Activated naive CD4-positive, alpha-beta T cell treated with anti-CD3 and anti-CD28 coated beads, Interleukin-2, amount 50 U/mL, for 72 hours (primary cell): ENCODE measurements at places on chromosomes 5 and 9. TPM values are rescaled to one million over a fixed set of nuclear protein-coding genes. Genes with fewer than 3 reads are reported as not detected.

- DNase-seq, result no peak
Measured at GRCh38 chr5:63400079-63400478, 562.2 kb downstream of the HTR1A start.

DNA sequence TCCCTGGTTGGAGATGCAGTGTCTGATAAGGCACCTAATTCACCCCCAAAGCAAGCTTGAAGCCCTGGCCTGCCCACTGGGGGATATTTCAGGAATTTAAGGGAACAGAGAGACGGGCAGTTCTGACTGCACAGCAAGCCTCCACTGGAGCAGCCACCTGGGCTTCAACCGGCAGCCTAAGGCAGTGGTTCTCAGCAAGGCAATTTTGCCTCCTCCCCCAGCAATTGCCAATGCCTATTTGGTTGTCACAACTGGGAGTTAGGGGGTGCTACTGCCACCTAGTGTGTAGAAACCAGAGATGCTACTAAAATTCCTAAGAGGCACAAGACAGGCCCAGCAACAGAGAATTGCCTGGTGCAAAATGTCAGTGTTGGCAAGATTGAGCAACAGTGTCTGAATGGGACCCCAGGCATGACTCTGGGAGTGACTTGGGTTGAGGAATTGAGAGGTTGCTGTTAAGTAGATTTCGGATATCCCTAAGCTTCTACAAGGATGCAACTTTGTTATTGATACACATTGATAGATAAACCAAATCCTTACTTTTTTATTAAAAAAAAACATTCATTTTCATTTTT, 58.7 kb upstream of the CTSL start:
- DNase-seq, result no peak

- DNase-seq, result no peak
Measured at GRCh38 chr5:34914671-34915138, 599 bp downstream of the RAD1 start.

DNA sequence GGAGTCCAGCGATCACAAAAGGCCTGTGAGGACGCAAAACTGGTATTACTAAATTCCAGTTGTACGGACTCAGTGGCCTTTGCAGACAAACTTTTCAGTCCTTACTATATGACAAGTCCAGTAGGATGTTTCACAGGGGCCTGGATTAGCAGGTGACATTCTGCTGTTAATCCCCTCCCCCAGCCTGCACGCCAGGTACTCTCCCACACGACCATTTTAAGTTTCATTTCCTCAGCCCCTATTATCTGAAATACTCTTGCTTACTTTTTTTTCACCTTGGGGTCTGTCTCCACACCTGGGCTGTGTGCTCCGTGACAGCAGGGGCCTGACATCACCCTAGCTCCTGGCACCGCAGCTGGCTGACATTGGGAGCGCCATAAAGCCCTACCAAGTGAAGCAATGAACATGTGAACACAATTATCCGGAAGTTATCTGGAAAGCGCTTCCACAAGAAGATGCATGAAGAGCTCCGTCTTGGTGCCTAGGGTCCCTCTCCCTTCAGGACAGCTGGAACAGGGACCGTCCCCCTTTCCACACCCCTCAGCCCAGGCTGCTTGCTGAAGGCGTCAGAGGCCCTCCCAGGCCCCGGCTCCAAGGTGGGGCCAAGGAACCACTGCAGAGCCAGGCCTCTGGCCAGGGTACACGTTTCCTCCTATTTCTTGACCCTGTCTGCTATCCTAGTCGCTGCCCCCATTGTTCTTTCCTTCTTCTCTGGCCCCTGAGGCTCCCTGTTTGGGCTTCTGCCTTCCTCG, 39.7 kb upstream of the ZNF622 start:
- DNase-seq, result no peak

DNA sequence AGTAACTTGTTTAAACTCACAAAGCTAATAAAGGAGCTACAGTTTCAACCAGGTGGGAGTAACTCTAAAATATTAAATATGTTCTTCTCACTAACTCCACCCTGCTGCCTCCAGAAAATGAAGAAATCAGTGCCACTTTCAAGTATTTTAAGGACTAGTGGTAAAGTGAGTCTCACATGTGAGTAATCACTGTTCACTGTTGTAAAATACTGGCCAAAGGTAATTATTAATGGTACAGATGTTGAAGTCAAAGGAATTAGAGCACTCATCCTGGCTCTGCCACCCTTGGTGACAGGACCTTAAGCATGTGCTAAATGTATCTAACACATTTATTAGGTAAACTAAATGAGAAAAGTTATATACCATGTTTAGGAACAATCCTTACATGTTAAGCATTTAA, 430.7 kb downstream of the BRINP1 start:
- no peak for DNase-seq

DNA sequence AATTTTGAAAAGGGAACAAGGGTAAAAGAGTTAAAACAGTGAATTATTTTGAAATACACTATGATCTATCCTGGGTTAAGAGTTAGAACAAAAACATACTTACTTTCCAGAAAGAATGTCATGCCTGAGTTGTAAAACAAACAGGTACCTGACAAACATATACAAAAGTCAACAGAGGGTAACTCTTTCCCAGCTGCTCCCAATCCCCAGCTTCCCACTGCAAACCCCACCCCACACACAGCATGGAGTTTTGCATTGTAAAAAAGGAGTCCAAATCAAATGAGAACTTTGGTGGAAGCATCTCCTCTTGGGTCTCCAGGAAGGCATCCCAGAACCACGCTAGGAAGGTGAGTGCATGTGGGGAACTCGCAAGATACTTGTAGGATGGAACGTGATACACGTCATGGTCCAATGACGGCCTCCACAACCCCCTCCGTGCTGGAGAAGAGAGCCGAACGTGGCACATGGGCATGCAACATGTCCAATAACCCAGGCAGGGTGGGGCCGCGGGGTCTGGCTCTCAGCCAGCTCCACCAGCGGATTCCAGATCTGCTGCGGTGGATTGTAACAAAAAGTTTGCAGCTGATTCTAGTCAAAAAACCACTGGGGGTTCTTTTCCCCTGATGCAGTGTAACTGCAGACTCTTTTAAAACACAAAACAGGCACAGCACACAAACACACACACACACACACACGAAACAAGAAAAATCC, 55.8 kb downstream of the EPB41L4B start:
- DNase-seq, result no peak

DNA sequence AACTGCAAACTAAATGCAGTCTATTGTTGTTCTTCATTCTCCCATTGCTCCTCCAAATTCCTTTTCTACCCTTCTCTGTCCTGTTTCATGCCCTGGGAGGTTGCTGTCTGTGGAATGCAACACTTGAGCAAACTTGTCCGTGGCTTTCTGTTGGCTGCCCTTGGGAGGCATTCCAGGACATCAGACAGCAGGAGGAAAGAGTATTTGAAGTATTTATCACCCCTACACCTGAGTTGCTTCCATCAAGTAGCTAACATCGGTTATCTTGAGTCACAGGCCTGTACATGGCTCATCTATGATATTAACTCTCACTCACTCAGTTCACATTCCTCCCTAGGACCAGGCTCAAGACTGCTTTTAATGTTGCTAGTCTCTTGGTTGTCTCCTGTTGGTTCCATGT, 803.4 kb upstream of the CDH6 start:
- DNase-seq, result no peak

TEX48 gene
- not detected for total RNA-seq

- DNase-seq, result no peak
Measured at GRCh38 chr9:120210274-120210673, 369.7 kb downstream of the CDK5RAP2 start.

GRCh38 chr9:135902655-135903357, 4.5 kb downstream of the CAMSAP1 start:
- no peak for DNase-seq

DNA sequence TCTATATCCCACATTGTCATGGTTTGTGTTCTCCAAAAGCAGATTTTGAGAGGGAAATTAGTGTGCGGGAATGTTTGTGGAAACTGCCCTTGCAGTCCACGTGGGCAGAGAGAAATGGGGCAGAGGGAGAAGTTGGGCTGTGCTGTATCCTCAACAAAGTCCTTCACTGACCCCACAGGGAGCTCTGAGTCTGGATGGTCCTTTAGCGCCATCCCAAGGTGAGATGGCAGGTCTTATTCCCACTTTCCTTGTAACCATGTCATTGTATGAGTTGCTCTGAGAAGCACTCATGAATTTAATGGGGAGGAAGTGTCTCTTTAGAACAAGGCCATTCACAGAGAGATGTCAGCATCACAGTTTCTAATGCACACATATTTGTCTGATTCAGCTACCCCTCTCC, 127.1 kb downstream of the ANKRD18B start:
- DNase-seq, result no peak

GRCh38 chr9:127543973-127544533, 68.0 kb upstream of the STXBP1 start:
- DNase-seq, result no peak
